ENCODE measurements at places on chromosomes 3 and 15. TPM values are rescaled to one million over a fixed set of nuclear protein-coding genes. Genes with fewer than 3 reads are reported as not detected.

DNA sequence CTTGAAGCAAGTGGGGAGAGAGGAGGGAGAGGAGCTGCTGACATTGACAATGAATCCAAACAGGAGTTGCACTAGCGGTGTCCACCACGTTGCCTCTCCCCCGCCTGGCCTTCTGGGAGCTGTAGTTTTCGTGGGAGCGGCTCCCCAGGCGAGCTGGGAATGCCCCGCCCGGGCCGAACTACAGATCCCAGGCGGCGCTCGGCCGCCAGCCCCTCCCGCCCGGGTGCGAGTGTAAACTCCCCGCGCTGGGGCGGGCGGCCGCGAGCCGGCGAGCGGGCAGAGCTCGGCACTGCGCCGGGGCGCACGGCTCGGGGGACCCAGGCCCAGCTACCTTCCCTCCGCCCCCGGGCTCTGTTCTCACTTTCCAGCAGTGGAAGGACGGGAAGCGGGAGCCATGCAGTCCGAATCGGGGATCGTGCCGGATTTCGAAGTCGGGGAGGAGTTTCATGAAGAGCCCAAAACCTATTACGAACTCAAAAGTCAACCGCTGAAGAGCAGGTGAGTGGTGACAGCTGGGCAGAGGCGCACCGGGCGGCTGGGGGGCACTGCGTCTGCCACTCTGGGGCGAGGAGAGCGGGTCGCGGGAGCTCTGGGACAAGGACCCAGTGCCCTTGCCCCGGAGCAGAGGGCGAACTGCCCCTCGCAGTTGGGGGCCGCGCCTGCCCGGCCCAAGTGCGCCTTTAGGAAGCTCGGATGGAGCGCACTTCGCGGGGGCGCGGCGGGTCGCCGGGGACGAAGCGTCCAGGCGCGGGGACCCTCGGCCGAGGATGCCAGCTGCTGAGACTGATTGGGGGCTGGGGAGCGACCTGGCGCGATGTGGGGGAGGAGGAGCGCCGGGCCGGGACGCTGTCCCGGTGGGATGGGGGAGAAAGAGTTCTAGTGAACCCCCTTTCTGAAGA is at the start of gene MITF:
MITF (plus strand) TSS at position 261 of the 899 bp plus-strand sequence; CDS start at position 395, 134 bp downstream.
- DNase-seq, result peak; percentile 92

DNA sequence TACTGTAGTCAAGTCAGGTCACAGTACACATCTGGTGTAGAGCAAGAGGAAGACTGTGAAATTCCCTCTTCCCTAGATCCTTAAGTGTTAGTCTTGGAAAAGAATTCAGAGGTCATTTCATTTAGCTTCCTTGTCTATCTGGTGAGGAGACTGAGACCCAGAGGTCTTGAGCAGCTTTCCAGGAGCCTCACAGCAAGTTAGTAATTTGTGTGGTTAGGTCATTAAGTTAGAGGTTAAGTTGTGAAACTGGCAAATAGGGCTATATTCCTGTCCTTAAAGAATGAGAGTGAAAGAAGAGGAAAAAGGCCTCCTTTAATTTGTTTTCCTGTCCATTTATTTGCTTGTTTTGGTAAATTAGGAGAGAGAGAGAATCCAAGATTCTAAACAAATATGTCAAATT is 9.0 kb downstream of the PODXL2 start:
- DNase-seq, result no peak

DNA sequence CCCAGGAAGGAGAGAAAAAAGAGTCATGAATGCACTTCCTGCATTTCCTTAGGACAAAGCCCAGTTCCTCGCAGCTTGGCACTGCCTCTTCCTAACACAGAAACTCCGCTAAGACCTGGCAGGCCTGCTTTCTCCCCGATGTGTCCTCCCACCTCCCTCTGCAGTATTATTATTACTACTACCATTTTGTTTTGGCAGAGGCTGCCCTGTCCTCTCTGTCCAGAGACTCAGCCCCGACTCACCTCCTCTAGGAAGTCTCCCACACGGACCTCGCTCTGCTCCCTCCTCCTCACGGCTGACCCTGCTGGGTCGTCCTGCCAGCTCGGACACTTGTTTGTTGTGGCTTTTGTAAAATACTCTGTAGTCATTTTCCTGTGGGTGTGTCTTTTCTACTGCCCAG is 107.2 kb upstream of the HACD2 start:
- DNase-seq, result no peak

GRCh38 chr3:173135059-173135458 is 6.0 kb downstream of the SPATA16 start:
- peak; percentile 21 for DNase-seq

DNA sequence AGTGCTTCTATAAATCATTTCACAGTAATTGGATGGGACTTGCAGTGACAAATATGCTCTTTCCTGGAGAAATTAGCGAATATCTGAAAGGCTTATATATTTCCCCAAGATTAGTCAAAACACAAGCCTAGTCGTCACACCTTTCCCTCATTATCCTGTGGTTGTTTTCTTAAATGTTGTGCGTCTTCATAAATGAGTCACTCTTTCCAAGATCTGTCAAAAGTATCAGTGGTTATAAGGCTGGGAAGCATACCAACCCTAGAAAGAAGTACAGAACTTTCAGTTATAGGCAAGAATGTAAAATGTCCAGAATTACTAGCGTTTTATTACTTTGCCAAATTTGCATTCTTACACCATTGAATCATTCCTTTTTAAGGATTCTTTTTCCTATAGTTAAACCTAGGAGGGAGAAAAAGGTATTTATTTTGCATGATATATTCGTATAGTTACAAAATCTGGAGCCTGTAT is 33.6 kb downstream of the TMEM212 start:
- peak; percentile 65 for DNase-seq

DNA sequence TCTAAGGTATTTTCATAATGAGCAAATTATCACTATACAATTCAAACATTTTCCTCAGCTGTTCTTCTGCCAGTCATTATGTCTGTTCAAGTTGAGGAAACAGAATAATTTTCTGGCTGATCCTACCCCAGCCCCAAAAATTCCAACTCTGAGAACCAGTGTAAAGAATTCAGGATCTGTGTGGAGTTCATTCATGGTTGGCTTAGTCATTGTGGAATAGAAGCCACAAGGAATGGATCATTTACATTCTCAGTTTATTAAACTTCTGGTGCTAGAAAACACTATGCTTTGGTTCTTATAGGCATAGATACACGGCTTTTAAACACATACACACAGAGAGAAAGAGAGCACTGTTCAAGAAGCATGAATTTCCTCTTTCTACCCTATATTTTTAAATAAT is 134.6 kb downstream of the CMSS1 start:
- peak; percentile 75 for DNase-seq

DNA sequence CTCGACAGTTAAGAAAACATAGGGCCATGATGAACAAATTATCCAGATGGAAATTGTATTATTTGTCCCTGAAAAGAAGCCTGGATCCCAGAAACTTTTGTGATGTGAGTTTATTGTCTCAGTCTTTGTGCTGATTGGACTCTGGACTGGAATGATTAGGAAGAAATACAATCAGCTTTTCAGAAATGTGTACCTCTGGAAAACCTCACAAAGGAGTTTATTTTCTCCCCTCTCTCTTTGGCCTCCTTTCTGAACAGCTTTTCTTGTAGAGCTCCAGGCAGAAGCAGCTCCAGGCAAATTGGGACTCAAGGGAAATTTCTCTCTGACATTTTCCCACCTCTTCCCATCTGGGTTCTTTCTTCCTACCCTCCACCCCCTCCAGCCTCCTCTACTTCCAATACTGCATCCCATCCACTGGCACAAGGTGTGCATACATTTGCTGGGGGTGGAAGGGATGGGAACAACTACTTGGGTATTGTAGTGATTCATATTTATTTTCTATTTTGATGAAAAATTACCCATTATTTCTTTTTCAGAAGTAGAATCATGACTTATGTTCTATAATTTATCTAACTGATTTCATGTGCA is 119.7 kb downstream of the CD47 start:
- no peak for DNase-seq

- no peak for DNase-seq
These were observed 12.7 kb downstream of the CD200 start for GRCh38 chr3:112345681-112346080.

DNA sequence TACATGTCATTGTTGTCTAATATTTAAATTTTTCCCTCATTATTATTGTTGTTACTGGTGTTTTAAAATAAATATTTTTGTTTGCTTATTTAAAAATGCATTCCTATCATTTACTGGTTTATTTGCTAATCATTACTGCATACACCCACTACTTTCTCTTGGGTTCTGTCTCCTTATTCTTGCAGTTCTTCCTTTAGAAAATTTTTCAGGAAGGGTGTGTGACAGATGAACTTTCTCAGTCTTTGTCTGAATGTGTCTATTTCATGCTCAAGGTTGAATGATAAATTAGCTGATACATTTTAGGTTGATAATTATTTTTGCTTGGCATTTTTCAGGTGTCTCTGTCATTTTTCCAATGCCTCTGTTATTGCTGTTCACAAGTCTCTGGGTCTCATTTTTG is 7.4 kb downstream of the AQP9 start:
- DNase-seq, result no peak

DNA sequence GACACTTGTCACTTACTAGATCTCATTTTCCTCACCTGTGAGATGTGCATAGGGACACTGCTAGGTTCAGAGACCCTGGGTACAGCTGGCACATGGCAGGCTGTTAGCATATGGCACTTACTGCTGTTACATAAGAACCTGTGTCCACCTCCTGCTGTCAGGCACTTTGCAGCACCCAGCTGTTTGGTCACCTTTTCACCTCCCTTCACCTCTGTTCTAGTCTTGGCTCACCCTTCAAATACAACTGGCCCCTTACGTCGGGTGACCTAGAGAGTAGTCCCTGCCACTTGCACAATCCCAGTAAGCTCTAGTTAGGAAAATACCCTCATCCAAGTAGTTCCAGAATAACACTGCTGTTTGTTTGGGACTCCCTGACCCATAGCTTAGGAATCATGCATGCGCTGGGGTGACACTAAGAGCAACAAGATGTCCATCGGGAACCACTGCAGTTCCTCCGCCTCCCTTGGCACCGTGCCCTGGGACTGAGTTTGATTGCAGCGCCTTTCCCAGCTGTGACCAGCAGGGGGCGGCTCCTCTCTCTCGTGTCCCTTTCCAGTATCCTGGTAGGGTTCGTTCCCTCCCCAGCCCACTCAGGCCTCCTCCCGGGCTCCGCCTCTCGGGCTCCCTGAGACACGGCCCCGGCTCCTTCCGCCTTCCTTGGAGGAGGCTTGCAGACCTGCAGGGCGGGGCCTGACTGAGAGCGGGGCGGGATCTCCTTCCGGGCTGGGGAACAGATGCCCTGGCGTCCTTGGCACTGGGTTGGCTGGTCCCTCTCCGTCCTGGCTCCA is 78.6 kb downstream of the ABHD5 start:
- DNase-seq, result peak; percentile 96

DNA sequence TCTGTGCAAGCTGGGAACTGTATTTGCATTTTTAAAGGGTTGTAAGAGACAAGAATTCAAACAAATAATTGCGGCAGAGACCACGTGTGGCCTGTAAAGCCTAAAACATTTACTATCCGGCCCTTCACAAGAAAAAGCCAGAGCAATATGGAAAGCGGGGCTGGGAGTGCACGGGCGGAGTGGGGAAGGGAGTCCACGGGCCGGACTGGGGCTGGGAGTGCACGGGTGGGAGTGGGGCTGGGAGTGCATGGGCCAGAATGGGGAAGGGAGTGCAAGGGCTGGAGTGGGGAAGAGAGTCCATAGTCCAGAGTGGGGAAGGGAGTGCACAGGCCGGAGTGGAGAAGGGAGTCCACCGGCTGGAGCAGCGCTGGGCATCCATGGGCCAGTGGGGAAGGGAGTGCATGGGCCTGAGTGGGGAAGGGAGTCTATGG is 41.2 kb downstream of the KLF15 start:
- no peak for DNase-seq

DNA sequence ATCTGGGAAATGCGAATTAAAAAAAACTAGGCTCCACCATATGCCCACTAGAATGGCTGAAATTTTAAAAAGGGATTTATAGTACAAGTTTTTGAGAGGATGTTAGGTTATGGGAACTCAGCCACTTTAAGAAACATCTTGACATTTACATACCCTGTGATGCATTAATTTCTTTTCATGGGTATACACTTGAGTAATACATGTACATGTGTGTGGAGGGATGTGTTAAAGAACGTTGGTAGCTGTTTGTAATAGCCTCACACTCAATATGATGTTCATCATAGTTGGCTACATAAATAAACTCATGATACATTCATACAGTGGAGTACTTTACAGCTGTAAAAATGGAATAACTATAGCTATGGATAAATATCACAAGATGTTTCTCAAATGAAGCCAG is 40.9 kb downstream of the MEF2A start:
- no peak for DNase-seq

DNA sequence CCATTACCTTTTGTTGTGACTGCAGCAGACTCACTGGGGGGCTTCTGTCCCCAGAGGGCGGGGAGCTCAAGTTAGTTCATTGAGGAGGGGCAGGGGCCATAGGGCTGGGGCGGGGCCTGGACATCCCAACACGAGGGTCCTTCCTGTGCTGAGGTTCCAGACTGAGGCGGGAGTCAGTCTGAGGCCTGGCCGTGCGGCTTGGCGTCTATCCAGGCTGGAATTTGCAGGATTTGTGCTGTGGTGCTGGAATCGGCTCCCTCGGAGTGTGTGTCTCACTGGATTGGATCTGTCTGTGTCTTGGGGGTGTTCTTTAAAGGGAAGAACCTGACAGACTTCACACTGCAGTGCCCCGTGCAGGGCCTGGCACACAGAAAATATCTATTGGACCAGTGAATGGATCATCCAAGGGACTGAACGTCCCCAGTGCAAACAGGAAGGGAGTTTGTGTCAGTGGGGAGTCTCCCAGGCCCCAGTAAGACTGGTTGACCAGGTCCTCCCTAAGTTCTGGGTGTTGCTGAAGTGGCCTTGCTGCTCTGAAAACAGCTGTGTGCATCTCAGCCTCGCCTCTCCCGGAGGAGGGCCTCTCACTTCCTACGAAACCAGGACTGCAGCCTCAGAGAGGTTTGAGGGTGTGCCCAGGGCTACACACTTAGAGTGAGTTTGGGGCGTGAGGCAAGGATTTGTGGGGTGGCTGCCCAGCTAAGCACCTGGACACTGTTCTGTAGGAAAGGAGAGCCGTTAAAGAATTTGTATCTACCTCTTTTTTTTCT is 26.1 kb downstream of the GOLGA6L2 start:
- peak; percentile 17 for DNase-seq

The SCAANT1 gene
- total RNA-seq, result not detected

The COL6A5 gene
- total RNA-seq, result under 0.01 TPM

The FBXO40 gene
- not detected for total RNA-seq

The LIPC gene
- total RNA-seq, result 1.5 TPM

The SCN11A gene
- total RNA-seq, result not detected
